Pons (tissue), 1 donor: ENCODE measurements at places on chromosomes 7 and 10.

GRCh38 chr10:46317889-46318288 is 31.1 kb downstream of the ANTXRL start:
- no peak for DNase-seq

DNA sequence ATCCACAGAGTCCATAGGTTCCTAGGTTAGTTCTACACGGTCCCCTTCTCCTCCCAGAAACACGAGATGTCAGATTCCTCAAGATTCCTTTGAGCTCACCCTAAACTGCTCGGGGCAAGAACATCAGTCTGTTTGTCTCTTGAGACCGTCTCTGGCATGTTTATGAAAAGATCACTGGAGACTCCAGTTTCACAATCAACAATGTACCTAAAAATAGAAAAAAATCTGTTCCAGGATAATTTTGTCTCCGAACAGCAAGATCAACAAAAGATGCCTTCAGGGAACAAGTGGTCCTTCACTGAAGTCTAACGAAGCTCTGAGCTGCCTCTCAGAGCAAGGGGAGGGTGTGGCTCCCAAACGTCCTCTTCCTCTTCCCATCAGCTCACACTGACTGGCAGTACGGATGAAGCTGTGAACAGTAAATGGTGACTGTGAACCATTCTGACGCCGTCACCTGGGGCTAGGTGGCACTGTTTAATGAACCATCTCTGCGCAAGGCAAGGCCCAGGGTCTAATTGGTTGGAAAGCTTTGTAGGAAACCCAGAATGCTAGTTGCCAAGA is 156.2 kb upstream of the LYZL1 start:
- peak; percentile 15 for DNase-seq

GRCh38 chr7:44606341-44607140 is at the start of gene OGDH:
TSS of gene OGDH (plus strand) at chr7:44606627. CDS start at chr7:44624344, 17,717 bp downstream.
- peak; percentile 98 for DNase-seq

- no peak for DNase-seq
Observed at GRCh38 chr10:102111276-102111675, 8.9 kb downstream of the LDB1 start.

GRCh38 chr10:97759158-97759887 is 12.5 kb downstream of the SFRP5 start:
- DNase-seq = peak; percentile 68

- no peak for DNase-seq
Observed at GRCh38 chr7:35694161-35694783, 663 bp downstream of the HERPUD2 start.

DNA sequence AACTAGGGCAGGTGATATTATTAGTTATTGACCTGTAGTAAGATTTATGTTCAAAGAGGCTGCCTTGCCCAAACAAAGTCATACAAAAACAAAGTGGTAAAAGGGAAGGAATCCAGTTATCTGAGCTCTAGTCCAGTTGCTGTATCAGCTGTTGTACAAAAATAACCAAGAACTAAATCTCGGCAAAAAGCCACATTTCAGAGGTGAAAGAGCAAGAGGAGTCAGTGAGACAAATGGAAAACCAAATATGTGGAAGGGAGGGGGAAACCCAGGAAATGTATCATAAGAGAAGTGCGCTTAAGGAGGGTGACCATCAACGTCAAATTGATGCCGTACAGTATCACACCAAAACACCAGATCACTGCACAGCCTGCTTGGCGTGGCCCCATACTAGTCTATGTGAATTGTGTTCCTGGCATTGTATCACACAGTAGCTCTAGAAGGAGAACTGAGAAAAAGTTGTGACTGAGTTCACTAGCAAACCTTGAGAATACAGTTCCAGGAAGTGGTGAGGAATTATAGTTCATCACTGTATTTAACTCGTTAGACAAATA is 6.4 kb downstream of the AGBL3 start:
- DNase-seq = no peak

- DNase-seq = no peak
Observed at GRCh38 chr7:114021135-114021534, 102.3 kb upstream of the PPP1R3A start.

DNA sequence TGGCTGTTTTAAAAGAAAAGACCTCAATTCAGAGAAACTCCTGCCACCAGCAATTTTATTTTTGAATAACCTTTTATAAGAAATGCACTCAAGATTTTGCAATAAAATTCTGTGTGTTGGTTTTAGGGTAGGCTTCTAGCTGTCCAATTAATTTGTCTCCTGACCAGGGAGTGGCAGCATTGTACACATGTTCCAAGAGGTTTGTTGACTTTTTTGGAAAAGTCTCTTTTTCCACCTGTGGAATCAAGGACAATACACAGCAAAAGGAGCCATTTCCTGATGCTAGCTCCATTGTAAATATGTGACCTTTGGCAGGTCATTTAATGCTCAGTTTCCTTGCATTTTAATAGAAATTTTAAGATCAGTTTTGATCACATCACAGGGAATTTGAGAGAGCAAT is 1.8 kb downstream of the GIMAP5 start:
- no peak for DNase-seq

DNA sequence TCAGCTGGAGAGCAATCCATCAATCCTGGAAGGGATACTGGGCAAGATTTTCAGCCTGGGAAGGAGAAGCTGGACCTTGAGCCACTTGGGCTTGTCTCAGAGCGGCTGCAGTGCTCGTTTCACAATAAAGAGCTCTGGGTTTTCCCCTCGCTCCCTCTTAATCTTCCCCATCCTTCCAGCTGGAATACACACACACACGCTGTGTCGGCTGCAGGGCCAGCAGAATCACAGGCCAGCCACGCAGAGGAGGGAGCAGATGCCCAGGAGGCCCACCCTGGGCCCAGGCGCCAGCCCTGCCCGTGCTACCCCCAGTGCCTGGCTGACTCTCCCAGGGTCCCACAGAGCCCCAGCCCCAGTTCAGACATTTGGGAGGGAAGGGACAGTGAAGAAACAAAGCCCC is 255.1 kb downstream of the TNS3 start:
- no peak for DNase-seq

- no peak for DNase-seq
Observed at GRCh38 chr10:5047912-5048628, 44.4 kb upstream of the AKR1C2 start.

DNA sequence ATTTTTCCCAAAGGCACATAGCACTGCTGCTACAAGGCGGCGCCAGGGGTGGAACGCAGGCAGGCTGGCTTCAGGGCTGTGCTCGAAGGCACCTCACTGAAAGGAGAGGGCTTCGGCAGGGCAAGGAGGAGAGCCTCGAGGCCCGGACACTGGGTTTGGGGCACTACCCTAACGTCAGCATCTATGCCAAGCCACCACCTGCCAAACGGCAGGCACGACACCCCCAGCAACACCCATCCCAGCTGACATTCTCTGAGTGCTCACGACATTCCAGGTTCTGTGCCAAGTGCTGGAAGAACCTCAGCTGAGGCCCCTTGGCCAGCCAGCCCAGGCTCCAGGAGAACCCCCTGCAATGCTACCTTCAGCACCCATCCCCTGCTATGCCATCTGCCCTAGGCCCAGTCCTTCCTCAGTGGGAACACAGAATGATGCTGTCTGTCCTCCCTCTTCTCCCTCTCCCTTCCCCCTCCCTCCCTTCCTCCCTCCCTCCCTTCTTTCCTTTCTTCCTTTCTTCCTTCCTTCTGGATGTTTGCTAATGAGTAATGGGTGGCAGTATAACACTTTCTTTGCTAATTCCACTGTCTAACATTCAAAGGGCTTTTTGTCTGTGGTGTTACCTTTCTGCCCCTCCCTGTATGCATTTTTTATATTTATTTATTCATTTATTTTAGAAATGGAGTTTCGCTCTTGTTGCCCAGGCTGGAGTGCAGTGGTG is 24.3 kb downstream of the ZCCHC24 start:
- peak; percentile 4 for DNase-seq

- DNase-seq = no peak
Observed at GRCh38 chr7:120370954-120371353, 98.0 kb downstream of the KCND2 start.

GRCh38 chr7:154953006-154953684 is 49.8 kb downstream of the PAXIP1 start:
- DNase-seq = peak; percentile 14

DNA sequence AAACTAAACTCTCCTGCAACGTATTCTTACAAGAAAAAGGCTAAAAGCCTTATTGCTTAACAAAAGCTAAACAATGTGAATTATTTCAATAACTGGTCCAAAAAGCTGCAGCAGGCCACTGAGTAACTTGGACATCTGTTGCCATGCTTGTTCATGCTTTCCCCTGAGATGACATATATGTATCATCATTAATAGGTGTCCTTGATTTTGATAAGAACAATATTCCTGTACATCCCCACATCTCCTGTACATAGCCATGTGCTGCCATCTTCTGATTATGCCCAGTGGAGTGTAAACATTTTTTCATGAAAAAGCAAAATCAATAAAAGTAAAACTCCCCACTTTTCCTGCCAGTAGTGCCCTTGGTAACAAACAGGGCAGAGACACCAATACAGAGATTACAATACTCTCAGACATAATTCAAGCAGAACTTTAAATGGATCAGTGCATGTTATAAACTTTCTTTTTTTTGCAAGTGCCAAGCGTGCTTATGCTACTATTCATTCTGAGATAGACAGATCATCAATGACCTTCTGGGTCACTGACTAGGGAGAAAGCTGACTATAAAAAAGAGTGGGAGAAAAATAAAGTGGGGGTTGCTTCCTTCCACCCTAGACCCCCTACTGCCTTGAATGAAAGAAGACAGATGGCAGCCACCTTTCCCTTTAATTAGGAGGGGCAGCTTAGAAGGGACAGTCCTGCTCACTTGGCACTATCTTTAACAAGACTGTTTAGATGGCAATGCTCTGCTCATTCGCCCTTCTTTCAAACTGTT is 205.5 kb upstream of the KLF14 start:
- DNase-seq = no peak
